ENCODE measurements at places on chromosomes 13 and 19. TPM values are rescaled to one million over a fixed set of nuclear protein-coding genes. Genes with fewer than 3 reads are reported as not detected.

GRCh38 chr13:40609972-40610726, 56.3 kb downstream of the FOXO1 start:
- DNase-seq, result no peak

GRCh38 chr13:113884821-113885220, 20.9 kb upstream of the GAS6 start:
- DNase-seq, result no peak

DNA sequence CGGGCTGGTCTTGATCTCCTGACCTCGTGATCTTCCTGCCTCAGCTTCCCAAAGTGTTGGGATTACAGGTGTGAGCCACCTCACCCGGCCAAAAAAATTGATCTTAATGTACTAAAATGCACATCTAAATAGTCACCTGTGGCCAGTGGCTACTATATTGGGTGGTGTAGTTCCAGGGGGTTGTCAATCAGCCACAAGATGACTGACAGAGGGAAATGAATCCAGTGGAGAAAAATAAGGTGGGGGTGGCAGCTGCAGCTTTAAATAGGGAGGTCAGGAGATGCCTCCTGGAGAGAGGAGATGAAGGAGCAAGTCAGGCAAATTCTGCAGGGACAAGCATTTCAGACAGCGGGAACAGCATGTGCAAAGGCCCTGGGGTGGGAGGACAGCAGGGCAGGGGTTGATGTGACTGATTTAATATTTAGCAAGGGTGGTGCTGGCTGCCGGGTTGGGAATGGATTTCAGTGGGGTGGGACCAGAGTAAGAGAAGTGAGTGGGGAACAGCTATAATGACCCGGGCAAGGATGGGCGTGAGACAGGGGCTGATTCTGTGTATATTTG, 18.0 kb downstream of the TIMM13 start:
- no peak for DNase-seq

- DNase-seq, result no peak
Observed at GRCh38 chr13:109275139-109275745, 511.1 kb downstream of the IRS2 start.

GRCh38 chr19:15144046-15144646, 36.9 kb downstream of the SYDE1 start:
- no peak for DNase-seq

DNA sequence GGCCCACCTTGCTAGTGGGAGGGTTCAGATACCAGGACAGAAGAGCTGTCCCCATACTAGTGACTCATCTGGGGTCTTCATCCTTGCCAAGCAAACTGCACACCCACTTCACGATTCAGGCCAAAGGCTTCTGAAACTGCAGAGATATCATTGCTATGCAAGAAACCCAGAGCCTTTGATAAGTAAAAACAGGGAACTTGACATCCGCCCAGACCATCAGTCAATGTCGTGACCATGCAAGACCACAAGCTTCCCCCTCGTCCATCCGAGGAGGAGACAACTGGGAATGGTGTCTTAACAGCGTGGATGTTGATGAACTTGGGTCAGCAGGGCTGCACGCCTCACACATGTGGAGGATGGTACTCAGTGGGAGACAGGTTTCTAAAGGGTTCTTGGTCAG, 58.0 kb downstream of the ABCC4 start:
- no peak for DNase-seq

EHD2 gene
- 30.3 TPM for total RNA-seq

SRRM5 gene
- total RNA-seq, result 0.63 TPM

Measured in mucosa of descending colon (tissue), 3 donors.